Right renal cortex interstitium (tissue), 3 donors: ENCODE measurements at places on chromosomes 11 and 22. TPM values are rescaled to one million over a fixed set of nuclear protein-coding genes. Genes with fewer than 3 reads are reported as not detected.

- no peak for DNase-seq
Measured at GRCh38 chr11:12669930-12670329, 4.3 kb upstream of the TEAD1 start.

DNA sequence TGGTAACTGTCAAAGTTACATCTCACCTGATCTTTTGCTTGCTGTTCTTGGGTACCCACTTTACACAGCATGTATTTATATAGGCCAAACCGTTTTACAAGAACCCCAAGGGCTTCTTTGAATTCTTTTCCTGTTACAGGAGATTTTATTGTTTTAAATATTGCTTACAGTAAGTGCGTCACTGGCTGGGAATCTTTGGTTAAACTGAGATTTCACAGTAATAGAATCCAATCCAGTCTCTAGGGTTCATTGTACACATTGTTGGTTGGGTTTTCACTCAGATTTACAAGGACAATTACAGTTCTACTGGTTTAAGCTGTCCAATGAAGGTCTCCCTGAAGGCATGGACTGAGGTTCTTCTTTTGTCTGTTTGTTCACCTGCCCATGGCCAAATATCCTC lies 171.7 kb downstream of the INSC start:
- DNase-seq, result no peak

- peak; percentile 9 for DNase-seq
Measured at GRCh38 chr22:33715237-33715985, 204.9 kb downstream of the LARGE1 start.

DNA sequence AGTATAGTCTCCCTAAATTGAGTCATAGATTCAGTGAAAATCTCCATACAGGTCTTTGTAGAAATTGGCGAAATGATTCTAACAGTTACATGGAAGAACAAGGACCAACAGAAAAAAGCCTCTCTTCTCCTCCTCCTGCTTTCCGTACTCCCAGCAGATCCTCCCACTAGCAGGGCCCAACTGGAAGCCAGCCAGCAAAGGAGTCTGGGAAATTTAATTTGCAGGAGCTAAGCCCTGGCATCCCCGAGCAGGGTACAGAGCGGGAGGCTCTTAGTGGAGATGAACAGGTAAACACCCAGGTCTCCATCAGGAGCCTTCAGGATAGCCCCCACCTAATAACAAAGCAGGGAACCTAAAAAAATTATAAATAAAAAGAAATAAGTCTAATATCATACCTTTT lies 1473.8 kb downstream of the TBC1D22A start:
- DNase-seq, result no peak

DNA sequence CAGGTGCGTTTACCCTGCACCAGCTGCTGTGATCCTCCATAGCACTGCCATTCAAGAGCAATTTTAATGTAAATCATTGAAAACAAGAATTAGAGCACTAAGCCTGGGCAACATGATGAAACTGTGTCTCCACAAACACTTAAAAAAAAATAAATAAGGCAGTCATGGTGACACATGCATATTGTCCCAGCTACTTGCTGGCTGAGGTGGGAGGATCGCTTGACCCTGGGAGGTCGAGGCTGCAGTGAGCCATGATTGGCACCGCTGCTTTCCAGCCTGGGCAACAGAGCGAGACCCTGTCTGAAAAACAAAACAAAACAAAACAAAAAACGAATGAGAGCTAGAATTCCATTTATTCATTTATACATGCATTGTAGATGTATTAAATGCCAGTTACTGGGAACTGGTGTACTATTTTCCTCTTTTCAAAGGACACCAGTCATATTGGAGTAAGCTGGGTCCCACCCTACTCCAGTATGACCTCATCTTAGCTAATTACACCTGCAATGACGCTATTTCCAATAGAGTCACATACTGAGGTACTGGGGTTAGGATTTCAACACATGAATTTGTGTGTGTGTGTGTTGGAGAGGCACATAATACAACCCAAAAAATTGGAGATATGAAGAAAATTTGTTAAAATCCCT lies 101.9 kb downstream of the MICAL2 start:
- DNase-seq, result no peak

SPI1 gene
- 3.7 TPM for polyA plus RNA-seq
